Activated CD4-positive, CD25-positive, alpha-beta regulatory T cell treated with anti-CD3 and anti-CD28 coated beads, Interleukin-2, amount 50 U/mL, for 16 hours (primary cell): ENCODE measurements at places on chromosomes 2 and 18.

- no peak for DNase-seq
Observed at GRCh38 chr2:177252808-177253531, 11.6 kb downstream of the NFE2L2 start.

GRCh38 chr18:79687806-79688205, 8.2 kb downstream of the CTDP1 start:
- no peak for DNase-seq

GRCh38 chr2:10658914-10659257, 30.9 kb downstream of the NOL10 start:
- DNase-seq, result no peak

GRCh38 chr18:75249672-75250470, 39.3 kb downstream of the TSHZ1 start:
- no peak for DNase-seq

- DNase-seq, result no peak
Observed at GRCh38 chr2:205747829-205748386, 65.6 kb downstream of the NRP2 start.

- no peak for DNase-seq
Observed at GRCh38 chr2:241048149-241048948, 49.9 kb downstream of the SNED1 start.
